Stimulated activated CD8-positive, alpha-beta memory T cell treated with anti-CD3 and anti-CD28 coated beads, Interleukin-15, amount 100 ng/mL, for 4 hours (primary cell): ENCODE measurements at places on chromosomes 12 and 14.

DNA sequence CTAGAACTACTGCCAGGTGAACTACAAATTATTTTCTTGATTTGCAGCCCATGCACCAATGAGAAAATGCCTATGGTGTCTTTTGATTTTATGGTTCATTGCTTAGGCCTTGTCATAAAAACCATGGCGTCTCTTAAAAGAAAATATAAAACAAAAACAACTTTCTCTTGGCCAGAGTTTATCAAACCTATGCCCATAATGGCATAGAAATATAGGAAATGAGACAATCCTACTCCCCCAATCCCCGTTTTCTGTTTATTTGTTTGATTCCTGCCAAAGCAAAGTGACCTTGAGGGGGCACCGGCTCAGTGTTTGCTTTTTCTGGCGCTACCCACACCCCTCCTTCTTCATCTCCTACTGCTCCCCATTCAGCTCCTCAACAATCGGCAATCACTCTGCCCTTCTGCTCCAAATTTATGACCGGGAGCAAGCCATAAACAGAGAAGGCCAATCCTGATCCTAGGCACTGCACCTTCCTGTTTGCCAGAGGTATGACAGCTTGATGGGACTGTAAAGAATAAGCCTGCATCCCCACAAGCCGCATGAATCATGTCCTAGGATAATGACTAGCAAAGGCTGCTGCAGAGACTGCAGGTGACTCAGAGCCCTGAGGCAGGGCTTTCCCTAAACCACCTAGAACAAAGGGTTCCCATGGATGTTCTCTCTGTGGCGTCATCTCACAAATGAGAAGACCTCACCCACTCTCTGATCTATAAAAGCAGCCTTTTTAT, 874.9 kb downstream of the NRXN3 start:
- DNase-seq, result no peak

DNA sequence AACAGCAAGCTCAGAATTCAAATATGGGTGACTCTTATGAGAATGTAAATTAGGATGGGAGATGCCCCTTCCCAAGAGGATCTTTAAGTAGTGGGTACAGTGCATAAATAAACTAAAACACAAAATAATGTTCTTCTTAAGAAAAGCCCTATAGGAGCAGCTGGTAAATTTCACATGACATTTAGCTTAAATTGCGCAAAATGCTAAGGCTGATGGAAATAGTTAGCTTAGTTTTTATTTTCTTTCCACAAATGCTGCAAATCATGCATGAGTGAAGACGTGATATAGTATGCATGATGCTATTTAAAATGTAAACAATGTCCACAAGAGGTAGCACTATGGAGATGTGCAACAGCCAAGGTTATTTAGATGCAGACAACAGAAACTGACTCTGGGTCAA, 328.1 kb downstream of the ATP23 start:
- no peak for DNase-seq

DNA sequence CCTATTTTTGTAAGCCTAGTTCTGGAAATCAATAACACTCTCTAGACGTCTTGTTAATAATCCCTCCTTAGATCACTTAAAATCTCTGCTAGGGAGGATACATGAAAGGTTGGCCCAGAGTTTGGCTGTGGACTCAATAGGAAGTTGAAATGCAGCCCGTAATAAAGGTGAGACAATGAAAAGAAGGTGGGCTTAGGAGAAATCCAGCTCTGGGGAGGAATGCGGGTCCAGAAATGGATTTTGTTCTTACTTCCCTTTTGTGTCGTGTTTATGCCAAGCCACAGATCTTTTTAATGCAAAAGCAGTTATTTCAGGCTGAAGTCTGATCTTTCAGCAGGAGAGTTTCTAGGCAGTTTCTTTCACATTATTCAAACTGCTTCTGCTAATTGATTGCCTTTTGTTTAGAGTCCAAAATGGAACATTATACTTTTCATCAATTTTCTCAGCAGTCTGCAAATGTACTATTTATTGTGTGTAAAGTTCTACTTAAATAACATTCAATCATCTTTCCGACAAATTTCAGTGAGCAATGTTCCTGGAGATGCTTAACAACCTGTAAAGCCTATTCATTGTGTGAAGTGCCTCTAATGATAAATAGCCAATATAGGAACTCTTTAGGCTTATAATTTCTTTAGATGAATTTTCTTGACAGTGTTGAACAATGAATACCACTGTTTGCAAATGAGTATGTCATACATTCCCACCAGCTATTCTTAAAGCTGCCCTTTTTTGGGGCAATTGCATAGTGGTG, 252.9 kb upstream of the KRR1 start:
- DNase-seq, result no peak

DNA sequence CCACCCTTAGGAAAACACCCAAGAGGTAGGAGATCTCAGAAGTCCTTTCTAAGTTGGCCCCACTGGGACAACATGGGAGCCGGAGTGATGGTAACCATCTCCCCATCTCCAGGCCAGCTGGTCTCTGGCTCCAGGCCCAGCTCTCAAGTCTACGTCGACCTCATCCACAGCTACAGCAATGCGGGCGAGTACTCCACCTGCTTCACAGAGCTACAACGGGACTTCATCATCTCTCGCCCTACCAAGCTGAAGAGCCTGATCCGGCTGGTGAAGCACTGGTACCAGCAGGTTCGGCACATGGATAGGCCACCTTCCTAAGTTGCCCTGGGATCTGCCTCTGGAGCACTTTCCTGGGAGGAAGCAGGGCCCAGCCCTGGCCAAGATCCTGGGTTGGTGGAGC, 11.0 kb upstream of the OAS2 start:
- DNase-seq, result no peak

DNA sequence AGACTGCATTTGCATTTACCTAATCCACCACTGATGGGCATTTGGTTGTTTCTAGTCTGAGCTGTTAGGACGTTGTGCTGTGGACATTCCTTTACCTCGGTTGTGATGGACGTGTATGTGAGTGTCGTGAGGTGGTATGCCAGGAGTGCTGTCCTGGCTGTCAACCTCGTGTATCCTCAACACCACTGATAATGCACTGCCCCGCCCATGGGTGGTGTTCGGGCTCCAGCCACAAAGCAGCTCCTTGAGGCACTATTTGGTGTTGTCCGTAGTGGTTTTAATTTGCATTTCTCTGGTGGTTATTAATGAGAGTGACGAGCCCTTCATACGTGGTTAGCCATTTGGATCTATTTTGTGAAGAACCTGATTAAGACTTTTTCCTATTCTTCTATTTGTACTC, 87.6 kb downstream of the PPP2R5C start:
- no peak for DNase-seq

GRCh38 chr12:79098530-79098929, 234.0 kb downstream of the SYT1 start:
- DNase-seq, result no peak

DNA sequence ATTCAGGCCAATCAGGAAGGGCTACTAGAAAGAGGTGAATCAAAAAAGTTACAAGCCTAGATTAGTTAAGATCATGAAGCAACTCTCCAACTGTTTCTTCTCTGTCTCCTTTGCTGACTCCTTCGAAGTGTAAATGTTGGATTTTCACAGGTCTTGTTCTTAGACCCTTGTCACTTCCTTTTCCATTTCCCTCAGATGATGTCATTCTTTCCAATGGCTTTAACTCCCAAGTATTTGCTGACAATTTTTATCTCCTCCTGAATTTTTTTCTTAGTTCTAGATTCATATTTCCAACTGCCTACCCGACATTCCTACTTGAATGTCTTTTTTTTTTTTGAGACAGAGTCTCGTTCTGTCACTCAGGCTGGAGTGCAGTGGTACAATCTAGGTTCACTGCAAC, 10.8 kb downstream of the GAS2L3 start:
- no peak for DNase-seq

DNA sequence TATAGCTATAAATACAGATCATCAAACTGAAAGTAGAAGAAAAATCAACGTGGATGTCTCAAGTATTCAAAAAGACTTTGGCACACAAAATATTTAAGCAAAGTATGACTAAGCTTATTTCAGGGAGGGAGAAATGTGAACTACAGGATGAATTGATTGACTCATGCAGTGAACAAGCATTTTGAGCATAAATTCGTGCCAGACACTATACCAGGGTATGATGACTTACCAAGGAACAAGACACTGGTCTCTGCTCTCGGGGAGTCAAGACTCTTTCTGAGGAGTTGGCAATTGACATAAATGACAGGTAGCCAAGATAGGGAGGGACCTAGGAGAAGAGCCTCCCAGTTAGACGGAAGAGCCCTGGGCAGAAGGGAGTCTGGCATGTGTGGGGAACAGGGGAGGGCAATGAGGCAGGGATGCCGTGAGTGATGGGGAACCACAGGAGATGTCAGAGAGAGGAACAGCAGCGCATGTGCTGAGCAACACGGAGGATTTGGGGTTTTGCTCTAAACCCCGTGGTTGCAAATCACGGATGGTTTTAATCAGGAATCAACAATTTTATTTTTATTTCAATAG, 115.2 kb downstream of the TMEM132D start:
- no peak for DNase-seq

DNA sequence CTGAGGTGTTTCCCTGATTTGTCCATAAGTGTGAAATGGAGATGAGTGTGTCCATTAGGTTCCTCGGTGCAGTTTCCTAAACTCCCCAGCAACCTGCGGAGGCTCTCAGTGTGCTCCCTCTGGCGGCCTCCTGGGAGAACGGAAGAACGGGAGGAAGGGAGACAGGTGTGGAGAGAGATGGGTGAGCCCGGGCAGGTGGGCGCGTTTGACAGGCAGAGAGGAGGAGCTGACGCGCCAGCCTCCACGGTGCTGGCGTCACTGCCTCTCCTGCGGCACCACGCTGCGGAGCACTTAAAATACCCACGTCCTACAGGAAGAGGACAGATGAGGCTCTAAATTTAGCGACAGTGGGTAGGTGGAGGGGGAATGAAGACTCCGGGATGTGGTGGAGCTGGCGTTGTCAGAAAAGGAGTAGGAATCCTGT, 26.8 kb upstream of the PEX5 start:
- DNase-seq, result no peak

- DNase-seq, result no peak
Observed at GRCh38 chr14:37142835-37143401, 29.5 kb downstream of the SLC25A21 start.

DNA sequence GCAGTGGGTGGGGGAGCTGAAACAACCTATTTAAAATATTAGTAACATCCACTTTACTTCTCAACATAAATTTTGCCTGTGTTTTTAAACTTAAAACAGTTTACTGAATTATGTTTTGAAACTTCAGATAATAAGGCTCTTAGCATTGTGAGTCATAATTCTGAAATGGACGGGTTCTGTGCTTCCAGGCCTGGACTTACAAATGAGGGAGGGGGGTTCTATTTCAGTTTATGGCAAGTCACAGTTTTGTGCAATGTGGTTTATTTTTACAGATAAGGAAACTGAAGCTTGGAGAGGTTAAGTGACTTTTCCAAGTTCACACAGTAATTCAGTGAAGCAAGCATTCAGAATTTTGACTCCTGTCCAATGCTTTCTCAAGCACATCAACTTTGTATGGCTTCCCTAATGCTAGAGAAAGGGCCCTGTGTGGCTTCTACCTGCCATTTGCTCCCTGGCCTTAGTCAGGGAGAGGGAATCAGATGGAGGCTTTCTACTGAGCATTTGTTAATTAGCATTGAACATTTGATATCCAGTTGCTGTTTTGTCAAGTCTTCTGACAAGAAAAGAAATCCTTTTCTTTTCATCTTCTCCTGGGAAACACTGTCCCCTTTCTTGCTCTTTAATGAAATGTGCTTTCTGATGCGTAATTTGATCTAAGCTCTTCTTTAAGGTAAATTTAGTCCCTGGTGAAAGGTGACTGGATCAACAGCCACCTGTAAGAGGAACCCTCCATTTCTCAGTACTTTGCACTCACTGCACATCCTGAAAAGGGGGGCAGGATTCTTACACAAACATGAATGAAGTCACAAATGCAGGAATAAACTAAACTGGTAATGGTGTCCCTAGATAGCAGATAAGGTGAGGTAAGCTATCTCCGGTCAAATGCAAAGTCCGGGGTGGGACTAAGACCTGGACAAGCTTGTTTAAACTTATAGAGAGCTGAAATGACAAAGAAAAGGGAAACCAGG, 2.5 kb upstream of the SALL2 start:
- no peak for DNase-seq

DNA sequence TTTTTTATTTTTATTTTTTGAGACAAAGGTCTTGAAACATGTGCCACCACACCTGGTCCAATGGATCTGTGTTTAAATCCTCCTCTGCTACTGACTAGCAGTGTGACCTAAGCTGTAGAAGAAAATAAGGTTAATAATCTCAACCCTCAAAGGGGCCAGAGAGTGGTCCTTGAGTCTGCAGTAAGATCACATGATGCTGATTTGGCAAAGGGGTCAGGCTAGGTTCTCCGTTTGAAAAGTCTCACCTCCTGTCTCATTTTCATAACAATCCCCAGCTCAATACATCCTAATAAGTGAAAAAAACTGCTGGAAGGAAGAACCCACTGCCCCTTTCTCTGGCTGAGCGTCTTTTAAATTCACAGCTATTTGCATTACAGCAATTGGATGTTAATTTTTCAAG, 8.0 kb upstream of the TEP1 start:
- DNase-seq, result no peak

GRCh38 chr12:83769151-83769550, 1082.4 kb downstream of the TMTC2 start:
- DNase-seq, result no peak

GRCh38 chr14:77051116-77051515, 22.6 kb upstream of the IRF2BPL start:
- DNase-seq, result no peak

DNA sequence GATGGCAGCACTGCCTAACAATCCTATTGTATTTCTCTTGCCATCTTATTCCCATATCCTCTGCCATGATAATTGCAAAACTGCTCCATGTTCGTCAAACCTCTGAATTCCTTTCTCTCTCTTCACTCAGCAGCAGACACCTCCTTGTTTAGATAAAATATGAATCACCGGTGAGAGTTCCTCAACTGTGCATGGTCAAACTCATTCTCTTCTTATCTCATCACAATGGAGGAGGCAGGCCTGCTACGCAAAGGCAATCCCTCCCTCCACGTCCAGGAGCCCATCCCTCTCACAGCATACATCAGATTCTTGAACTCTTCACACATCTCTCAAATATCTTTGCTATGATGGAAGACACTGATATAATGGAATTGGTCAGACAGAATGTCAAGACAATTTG, 90.1 kb upstream of the DAAM1 start:
- no peak for DNase-seq

DNA sequence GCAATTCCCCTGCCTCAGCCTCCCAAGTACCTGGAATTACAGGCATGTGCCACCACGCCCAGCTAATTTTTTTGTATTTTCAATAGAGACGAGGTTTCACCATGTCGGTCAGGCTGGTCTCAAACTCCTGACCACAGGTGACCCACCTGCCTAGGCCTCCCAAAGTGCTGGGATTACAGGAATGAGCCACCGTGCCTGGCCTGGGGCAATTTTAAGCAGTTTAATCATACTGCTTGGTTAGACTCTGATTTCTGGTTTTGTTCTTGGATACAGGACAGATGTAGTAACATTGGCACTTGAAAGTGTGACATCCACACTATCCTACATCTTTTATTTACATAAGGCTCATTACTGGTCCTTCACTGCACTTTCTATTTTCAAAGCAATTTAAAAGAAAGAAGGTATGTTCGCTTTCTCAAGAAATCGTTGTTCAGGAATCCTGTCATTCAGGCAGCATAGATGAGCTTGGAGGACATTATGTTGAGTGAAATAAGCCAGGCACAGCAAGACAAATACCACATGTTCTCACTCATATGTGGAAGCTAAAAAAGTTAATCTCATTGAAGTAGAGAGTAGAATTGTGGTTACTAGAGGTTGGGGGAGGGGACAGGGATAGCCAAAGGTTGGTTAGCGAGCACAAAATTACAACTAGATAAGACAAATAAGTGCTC, 4.0 kb upstream of the NUAK1 start:
- DNase-seq, result no peak

- no peak for DNase-seq
Observed at GRCh38 chr12:19819231-19819630, 379.9 kb downstream of the AEBP2 start.
